ENCODE measurements at places on chromosomes 2 and 18.

GRCh38 chr2:33903215-33903614, 304.1 kb upstream of the FAM98A start:
- no peak for DNase-seq

DNA sequence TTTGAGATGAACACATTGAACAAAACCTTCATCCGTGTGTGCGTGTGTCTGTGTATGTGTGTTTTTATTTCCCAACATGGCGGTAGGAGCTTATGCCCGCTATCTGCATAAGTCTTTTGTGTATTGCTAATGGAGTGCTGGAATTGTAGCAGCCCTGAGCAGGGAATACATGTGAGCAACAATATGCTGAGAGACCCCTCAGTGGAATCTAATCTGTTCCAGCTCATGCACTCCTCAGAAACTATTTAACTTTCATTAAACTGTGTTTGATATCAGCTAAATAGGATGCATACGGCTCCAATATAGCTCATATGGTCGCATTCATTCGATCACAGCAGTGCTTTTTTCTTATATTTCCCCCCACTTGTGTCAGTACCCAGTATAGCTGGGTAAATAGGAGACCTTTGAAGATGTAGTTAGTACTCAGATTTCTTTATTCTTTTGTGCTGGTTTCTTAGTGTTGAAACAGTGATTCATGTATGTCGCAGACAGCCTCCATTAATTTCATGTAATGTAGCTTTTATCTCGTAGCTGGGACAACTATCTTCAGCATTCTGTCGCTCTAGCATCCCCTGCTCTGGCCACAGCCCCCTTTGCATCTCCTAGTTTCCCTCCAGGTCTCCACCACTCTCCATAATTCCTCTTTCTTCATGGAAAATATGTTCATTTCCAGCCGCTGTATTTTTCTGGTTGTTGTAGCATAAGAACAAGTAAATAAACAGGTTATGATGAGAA, 891.2 kb downstream of the BCL11A start:
- DNase-seq: no peak

DNA sequence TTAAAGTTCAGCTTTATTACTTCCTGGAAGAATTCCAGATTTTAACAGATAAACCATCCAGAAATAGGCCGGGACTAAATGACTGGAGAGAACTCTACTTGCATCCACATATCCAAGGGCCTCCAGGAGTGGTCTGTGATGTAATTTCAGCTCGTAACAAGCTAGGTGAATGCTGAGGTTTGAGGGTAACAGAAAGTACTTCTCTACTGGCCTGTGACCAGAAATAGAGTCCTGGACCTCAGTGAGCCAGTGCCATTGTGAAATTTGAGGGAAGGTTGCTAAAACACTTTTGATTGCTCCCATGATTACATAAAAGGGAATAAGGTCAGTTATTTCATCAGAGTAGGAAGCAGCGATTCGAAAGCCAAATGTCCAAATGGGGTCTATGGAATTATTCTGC, 158.1 kb downstream of the DOCK10 start:
- DNase-seq: peak; percentile 84

GRCh38 chr18:10354890-10355289, 99.5 kb upstream of the APCDD1 start:
- no peak for DNase-seq

GRCh38 chr18:58315739-58316215, 271.8 kb downstream of the NEDD4L start:
- no peak for DNase-seq

All from AG10803 (cell line).